ENCODE measurements at places on chromosomes 11 and 22.

DNA sequence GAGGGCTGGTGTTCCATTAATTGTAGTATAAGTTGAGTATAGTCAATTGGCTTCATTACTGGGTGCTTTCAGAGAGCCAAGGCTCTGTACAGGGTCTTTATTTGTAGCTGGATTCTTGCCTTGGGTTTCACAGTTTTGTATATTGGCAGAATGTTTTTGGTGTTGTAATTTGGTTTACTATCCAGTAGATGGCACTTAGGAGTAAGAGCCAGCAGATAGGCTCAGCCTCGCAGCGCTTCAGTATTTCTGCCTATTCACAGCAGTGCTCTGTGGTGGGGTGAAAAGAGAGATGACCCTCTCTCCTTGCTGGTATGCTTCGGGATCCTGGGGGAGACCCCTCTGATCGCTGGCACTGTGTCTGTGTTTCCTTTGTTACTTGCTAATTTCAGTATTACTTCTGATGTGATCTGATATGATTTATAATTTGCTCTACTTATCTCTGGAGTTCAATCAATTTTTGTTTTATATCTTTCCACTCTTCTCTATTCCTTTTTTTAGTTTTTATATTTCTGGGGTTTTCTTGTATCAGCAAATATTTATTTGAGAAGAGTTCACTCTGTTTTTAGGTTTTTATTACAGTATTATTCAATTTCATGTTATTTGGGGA lies 52.2 kb downstream of the ANO5 start:
- DNase-seq: peak; percentile 12

- no peak for DNase-seq
Measured at GRCh38 chr11:16787035-16787742, 48.7 kb downstream of the C11orf58 start.

DNA sequence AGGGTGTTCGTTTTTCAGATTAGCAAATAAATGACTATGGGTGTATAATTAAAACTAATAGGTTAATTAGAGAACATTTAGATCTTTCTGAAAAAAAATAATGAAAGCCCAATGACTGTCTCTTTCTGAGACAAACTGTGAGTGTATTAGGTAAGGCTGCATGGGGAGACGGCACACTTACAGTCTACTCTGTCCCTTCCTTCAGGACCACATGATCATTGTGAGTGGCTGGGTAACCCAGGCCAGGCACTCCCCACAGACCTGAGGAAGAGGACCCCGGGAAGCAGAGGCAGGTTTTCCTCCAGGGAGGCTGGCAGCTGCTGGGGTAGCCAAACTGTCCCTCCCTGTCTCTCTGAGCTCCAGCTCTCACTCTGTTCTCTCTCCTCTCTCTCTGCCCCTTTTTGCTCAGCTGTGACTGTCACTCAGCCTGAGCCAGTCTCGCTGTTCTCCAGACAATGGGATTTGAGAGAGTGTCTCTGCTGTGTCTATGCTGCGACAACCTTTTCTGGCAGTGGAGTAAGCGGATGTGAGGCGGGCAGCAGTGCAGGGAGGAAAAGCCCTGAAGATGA lies 83.1 kb upstream of the NCAM1 start:
- no peak for DNase-seq

DNA sequence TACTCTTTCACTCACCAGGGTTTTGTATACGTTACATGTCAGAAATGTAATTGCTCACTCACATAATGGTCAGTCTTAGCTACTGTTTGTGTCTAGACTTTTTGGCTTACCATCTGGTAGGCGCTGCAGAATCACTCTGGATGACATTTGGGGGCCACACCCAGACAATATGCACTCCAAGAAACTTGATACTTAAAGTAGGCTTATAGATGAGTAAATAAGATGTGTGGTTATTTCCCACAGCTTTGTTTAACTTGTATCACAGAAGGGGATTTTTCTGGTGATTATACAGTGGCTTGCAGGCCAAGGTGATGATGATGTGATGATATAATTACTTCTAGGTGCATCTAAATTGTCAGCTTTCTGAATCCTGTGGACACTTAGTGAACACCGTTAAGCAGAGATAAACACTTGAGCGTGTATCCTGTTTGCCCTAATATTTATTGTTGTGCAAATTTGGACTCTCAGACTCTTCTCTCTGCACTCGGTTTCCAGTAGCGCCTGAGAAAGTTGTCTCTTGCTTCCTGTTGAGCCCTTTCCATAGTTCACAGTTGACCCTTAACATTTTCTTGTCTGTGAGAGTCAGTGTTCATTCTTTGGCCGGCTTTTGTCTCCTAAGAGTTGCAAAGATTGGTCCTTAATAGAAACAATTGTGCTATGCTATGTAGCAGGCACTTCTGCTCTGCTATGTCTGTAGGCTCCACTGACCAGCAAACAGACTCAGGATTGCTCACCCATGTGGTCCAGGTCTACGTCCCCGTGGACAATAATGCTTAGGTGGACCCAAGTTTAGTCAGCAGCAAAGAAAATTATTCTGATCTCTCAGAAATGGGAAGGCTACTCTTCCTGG lies 89.3 kb downstream of the PRR5L start:
- DNase-seq: no peak

GRCh38 chr22:37303821-37304274 lies 21.5 kb downstream of the CYTH4 start:
- DNase-seq: peak; percentile 84

GRCh38 chr11:1691878-1692707 lies 4.9 kb upstream of the KRTAP5-6 start:
- no peak for DNase-seq

DNA sequence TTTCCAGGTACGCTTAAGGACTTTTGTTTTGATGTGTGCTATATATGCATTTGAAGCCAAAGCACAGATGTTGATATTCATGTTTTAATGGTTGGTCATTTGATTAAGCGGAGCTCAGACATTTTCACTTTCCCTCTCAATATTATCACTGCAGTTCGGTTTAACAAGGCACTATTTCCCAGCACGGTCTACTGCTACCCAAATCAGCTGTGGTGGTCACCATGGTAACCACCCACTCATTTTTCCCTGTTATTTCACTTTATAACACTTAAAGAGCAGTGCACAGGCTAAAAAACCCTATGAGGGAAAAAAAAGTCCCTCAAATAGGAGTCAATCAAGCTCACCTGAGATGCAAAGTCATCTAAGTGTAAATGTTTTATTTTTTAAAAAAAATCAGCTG lies 439.6 kb upstream of the CCDC90B start:
- no peak for DNase-seq

GRCh38 chr22:39097098-39098020 lies at the start of gene APOBEC3H:
APOBEC3H (plus strand) TSS chr22:39097244; CDS start chr22:39100279, 3,035 bp downstream.
- DNase-seq: peak; percentile 27
